ENCODE measurements at places on chromosomes 5 and 9. TPM values are rescaled to one million over a fixed set of nuclear protein-coding genes. Genes with fewer than 3 reads are reported as not detected.

Gene SLC6A3
- not detected for total RNA-seq

Gene OBP2B
- total RNA-seq: not detected

Gene GRIA1
- not detected for total RNA-seq

Gene IQGAP2
- total RNA-seq: 3.6 TPM

Gene DNAH5
- total RNA-seq: 0.77 TPM

Measured in pericardium fibroblast (primary cell).